Stimulated activated CD8-positive, alpha-beta memory T cell treated with anti-CD3 and anti-CD28 coated beads, Interleukin-4, amount 100 ng/mL, for 48 hours (primary cell): ENCODE measurements at places on chromosomes 12 and 14.

- no peak for DNase-seq
Measured at GRCh38 chr14:53378142-53378541, 225.0 kb upstream of the DDHD1 start.

DNA sequence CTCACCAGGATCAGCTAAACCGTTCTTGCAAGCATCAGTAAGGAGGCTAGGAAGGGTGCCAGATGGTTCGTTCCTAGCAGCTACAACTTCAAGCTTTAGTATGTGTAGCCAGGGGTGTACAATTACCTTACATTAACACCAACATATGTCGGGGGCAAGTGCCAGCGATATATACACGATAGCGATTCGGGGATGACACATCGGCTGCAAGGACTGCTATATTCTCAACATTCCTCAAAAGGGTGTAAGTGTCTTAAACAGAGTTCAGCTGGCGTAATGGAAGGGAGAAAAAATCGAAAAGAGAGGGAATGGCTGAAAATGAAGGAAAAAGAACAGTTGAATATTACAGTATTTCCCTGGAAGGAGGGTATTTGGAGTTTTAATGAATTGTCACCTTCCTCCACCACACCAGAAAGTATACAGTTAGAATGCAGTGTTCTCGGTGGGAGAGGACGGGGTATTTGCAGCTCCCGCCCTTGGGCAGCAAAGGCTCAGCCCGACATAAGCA, 545 bp downstream of the LIMA1 start:
- no peak for DNase-seq

DNA sequence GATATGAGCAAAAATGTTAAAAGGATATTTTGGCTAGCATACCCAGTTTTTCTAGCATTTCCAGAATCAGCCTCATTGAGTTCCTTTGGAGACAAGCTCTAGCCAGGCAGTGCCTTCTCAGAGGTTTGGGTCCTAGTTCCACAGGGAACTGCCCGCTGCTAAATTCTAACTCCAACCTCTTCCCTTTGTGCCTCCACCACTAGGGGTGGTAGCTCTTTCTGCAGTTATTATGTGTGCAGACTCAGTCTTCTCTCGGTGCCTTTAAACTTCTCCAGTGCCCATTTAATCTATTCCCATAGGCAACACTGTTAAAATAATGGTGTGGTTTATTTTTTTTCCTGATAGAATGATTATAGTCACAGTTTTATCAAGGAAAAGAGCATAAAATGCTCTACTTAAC, 21.5 kb upstream of the SLC25A3 start:
- no peak for DNase-seq

GRCh38 chr14:45222485-45223262, 30.3 kb downstream of the MIS18BP1 start:
- no peak for DNase-seq

DNA sequence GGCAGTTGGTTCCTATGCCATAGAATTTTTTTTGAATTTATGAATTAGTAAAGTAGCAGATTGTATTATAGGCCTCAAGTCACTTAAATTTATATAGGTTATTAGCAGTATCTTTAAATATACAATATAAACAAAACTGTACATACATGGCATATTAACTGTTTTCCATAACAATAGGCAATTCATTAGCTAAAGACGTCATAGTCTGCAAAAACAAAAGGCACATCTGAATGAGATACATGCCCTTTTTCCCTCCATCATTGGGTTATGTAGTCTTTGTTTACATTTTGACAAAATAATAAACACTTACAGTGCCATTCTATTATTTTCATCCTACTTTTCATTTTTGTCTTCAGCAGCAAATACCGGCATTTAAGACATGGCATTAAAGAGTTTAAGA, 1.1 kb upstream of the VCPKMT start:
- DNase-seq, result no peak

- no peak for DNase-seq
Measured at GRCh38 chr14:93941293-93941910, 14.3 kb downstream of the FAM181A start.

DNA sequence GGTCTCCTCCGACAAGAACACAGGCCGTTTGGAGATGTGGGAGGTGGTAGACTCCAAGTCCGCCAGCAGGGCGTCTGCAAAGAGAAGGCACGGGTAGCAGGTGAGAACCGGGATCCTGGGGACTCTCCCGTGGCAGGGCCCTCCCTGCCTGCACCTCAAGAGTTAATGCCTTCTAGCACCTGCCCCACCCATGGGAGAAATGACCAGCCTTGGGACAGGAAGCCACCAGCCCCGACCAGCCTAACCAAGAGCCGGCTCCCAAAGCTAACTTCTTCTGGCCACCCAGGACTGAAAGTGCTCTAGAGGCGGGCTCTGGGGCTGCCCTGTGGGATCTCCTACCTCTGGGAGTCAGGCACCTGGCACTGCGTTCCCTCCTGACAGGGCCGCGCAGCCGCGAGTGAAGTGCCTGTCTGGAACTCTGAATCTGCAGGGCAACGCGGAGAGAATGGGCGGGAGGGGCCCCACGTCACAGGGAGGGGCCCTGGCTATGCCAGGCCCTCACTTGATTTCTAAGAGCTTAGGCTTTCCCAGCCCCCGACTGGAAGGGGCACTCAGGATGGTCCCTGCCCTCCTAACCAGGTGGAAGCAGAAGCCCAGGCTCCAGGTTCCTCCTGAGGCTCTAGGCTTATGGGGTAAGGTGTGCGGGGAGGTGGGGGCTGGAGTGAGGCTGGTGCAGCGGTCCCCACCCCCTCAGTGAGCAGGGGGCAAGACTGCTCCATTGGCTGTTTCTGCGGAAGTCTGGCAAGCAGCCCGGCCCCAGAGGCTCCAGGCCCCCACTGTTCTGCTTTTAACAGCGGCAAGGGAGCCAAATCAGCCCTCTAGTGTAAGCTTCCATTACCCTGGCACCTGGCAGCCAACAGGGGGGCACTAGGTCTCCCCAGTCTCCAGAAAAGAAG, 23.6 kb upstream of the RPLP0 start:
- DNase-seq, result no peak

GRCh38 chr14:68112442-68112841, 292.9 kb downstream of the RAD51B start:
- DNase-seq, result no peak

- DNase-seq, result peak; percentile 69
Measured at GRCh38 chr14:73829526-73830431, 21.9 kb upstream of the PTGR2 start.

DNA sequence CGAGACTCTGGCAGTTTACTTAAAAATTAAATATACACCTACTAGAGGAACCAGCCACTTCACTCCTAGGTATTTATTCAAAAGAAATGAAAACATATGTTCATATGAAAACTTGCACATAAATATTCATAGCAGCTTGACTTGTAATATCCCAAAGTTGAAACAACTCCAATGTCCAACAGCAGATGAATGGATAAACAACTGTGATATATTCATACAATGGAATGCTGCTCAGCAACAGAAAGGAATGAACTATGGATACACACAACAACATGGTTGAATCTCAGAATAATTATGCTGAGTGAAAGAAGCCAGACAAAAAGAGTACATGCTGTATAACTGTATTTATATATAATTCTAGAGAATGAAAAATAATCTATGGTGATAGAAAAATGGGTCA, 53.4 kb upstream of the DACT1 start:
- DNase-seq, result no peak

DNA sequence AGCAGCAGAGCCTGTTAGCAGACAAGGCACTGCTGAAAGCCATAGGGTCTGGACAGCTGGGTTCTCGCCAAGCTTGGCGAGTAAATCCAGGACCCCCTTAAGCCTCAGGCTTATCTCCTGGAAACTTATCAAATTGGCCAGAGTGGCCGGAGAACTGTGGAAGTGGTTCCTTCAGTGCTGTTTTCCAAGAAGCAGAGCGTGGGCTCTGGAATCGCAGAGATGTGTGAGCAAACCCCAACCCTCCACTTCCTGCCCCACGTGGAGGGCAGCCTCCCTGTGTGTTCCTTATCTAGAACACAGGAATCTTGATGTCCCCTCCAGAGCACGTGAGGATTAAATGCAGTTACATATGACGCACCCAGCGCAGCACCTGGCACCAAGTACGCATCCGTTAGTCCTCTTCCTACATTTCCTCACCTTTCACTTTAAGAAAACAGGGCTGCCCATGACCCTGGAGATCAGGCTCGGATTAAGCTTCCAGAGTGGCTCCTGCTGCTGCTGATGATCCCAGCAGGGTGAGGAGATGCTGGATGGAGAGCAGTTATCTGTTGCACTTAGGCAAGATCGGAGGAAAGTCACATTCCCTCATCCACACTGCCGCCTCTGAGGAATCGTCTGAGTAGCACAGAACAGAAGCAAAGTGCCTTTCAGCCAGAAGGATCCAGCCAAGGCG, 35.0 kb downstream of the MMAB start:
- DNase-seq, result no peak

DNA sequence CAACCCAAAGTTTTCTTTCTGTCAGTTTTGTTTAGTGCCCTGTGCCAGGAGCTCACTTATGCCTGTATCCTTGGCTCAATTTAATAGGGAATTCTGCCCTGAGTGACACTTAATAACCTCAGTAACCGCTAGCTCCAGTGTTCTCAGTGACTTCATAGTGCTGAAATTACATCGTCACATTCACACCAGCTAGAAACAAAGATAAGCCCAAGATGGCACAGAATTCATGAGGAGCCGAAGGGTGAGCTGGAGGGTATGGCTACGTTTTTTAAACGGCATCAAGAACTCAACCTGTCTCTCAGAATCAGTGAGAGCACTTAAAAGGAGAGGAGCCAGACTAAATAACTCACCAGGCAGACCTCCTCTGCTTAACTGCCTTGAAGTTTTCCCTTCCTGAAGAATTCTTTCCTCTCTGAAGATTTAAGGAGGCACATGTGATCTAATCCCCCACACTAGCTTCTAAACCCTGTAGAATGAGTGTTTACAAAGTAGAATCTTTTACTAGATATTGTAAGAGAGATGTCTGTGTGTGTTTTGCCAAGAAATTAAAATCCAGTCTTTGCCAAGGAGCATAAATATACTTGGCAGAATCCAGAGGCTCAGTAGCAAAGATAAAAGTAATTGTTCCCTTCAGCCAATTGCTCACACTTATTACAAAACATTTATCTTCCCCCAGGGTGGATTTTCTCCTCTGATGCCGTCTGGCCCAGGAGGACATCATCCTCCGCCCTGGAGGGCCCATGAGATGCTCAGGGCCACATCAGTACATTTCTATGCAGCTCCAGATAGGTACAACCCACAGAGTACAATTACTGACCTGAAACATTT, 37.3 kb downstream of the PTGER2 start:
- no peak for DNase-seq

DNA sequence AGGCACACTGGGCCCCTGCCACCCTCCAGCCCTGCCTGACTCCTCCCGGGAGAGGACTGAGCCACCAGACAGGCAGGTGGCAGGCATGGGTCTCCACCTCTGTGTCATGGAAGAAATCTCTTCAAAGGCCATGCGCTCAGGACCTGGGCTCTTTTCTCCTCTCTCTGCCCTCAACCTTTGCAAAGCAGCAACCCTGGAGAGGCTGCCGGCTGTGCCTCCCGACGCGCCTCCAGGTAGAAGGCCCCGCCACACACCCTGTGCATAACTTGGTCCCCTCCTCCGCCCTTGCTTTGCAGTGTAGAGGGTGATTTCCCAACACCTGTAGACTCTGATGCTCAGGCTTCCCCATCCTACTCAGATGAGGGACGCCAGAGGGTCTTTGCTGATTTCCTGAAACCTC, 28.2 kb upstream of the TMEM179 start:
- DNase-seq, result no peak

DNA sequence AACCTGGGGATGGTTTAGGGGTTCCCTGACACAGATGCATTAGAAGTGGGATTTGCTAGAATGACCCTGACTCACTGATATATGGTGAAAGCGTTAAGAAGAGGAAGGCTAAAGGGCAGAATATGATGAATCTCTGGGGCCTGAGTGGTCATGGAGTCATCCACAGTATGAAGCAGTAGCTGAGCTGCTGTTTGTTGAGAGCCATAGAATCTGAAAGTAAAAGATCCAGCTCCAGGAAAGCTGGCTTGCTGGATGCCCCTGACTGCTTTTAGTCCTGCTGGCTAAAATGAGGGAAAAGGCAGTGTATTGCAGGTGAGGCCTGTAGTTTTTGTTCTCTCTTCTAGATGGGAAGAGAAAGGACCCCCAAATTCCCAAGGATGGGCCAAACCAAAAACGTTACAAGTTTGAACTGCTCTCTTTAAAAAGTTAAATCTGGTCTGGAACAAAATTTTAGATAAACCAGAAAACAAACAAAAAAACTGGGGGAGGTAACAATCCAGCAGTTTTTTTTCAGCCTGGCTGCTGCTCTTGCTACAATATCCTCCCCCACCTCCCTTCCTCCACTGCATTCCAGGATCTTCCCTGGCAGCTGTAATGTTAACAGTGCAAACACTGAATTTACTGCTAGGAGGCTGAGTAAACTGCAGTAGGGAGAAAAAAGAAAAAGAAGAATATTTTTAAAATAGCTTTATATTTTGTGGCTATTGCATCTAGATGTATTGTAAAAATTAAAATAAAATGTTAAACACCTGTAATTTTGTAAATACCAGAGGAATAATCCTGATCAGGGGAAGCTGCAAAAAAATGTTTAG, 16.5 kb downstream of the SEL1L start:
- DNase-seq, result no peak

GRCh38 chr12:24840046-24840800, 108.7 kb downstream of the BCAT1 start:
- DNase-seq, result no peak

GRCh38 chr12:53465679-53466078, 13.8 kb downstream of the PCBP2 start:
- DNase-seq, result peak; percentile 19

- no peak for DNase-seq
Measured at GRCh38 chr14:36844443-36845195, 183.0 kb downstream of the PAX9 start.

DNA sequence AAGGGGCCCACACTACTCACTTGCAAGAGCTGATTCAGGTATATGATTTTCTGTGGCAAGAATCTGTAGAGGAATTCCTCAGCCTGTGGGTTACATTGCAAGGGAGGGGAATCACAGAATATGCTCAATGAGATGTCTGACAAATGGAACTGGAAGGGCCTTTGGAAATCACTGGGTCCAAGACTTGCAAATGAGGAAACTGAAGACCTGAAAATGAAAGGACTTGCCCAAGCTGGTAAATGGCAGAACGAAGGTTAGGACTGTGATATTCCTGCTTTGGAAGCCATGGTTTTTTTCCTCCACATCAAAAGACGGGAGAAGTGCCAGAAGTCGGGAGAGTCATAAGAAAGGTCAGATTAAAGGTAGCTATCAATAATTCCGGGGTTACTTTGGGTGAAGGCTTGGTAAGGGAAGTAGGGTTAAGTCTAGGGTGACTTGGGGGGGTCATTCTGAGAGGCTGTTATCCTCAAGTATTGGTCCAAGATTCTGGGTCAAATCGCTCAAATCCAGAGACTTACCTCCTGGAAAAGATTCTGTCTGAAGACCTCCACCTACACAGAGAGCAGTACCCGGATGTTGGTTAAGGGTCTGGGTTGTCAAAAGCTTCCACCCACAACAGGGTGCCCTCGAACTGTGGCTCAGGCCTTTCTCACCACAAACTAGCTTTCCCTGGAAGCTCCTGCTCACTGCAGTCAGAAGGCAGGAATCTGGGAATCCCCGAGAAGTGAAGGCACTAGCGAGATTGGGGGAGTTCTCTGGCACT, 539 bp downstream of the PSME2 start:
- no peak for DNase-seq
